ENCODE measurements at places on chromosomes 12 and 14.

DNA sequence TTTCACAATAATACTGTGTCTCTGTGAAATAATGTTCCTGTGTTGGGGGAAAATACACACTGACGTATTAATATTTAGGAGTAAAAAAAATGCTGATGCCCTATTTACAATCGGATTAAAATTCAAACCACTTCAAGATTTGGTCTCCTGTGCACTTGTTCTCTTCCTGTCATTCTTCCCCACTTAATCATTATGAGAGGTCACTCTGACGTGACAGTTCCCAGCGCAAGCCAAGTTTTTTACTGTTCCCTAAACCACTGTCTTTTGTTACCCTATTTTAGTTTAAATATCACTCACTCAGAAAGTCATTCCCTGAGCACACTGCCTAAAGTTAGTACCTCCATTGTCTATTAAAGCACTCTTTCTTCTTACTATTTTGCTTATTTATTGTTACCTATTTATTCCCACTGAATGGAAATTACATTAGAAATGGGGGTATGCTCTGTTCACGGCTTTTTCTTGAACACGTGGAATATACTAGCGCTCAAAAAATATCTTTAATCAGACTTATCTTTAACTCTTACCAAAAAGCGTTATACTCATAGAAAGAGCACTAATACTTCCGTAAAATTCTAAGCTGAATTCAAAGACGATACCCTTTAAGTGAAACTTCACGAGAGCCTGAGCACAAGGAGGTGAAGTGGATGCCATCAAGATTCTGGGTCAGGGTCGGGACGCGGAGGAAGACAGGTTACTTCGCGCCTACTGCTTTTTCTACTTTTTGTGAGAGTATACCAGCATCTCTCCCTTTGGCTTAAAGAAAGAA, 670 bp upstream of the PSMA3 start:
- DNase-seq = no peak

- no peak for DNase-seq
These were observed 666.5 kb downstream of the FLRT2 start for GRCh38 chr14:86196471-86196870.

DNA sequence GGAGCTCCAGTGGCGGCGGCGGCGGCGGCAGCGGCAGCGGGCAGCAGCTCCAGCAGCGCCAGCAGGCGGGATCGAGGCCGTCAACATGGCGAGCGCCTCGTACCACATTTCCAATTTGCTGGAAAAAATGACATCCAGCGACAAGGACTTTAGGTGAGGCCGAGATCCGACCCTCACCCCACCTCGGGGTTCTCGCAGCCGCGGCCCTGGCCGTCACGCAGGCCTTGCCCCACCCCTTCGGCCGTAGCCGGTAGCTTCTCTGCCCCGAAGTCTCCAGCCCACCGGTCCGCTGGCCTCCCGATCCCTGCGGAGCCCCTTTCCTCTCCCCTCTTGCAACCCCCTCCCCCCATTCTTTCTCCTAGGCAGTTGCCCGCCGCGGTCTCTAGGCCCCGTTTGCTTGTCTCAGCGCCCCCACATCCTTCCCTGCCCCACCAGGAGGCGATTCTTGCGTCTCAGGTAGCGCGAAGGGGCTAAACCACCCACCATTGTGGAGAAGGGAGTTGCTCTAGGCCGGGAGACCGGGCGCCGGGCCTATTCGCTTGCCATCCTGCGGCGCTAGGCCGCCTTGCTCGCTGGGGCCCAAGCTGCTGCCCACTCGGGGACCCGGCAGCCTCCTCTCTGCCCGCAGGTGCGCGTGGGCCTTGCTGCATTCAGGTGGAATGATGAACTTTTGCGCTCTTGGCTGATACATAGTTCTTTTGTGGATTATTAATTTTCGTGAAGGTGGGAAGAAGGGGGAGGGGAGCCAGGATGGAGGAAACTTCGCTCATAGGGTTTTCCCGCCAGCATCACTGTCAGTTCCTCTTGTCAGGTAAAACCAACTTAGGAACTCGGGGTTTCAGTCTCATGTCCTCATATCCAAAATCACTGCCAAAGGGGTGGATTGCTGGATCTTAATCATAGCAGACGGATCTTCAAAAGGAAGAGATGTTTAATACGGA, 745 bp downstream of the CAND1 start:
- no peak for DNase-seq

DNA sequence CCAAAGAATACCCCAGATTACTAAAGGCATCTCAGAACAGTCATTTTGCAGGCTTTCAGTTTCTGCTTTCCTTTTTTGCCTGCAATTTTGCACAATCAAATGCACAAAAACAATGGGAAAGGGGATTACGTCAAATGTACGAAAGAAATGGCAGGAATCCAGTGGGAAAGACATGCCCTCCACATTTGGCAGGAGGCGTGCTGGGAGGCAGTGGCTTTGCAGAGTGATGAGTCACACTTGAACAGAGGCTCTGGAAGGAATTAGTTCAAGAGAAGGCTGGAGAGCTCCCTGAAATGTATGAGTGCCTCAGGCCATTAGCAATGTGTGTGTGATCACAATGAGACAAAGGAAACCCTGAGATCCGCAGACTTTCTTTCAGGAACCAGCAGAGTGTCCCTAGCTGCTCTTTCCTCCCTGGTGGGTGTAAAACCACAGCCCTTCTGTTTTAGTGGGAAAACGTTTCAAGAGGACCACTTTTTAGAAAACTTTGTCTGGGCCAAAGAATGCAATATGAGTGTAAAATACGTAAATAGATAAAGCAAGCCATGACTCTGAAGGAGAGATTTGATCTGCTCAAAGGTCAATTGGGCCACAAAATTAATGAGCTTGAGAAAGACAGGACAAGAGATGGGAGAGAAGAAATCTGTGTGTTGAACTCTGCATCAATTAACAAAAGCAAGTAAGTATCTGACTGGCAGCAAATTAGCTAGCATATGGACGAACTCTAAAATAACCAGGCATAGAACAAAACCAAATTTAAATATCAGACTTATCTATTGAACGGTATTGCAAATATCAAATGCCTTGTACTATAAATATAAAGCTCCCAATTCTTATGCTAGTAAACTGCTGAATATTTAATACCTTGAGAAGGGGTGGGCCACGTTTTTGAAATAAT, 155.4 kb upstream of the PDE3A start:
- DNase-seq = peak; percentile 76

- no peak for DNase-seq
These were observed 477.8 kb upstream of the TMPO start for GRCh38 chr12:98037401-98038140.

DNA sequence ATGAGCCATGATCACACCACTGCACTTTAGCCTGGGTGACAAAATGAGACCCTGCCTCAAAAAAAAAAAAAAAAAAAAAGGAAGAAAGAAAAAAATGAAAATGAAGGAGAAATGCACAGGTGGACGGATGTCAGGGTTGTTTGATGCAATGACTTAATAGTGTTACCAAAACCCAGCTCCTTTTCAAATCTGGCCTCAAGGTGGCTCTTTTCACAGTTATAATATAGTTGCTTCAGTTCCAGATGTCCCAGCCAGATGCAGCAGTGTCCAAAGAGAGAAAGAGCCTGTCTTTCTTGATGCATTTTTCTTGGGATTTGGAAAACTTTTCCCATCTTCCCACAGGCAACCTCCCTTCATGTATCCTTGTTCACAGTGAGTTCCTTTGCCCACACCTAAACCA, 36.5 kb downstream of the KCNMB4 start:
- no peak for DNase-seq

GRCh38 chr12:5280086-5280485, 151.8 kb upstream of the NTF3 start:
- no peak for DNase-seq

DNA sequence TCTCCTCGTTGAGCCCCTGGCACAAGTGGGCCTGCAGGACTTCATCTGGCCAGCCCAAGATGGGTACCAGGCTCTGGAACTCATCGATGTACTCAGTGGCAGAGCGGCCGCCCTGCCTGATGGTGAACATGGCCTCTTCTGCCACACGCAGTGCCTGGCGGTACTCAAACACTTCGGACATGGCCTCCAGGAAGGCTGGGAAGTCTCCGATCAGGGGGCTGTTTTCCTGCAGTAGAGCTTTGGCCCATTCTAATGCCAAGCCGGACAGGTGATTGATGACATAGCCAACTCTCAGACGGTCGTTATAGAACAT, 19.8 kb downstream of the RTL1 start:
- no peak for DNase-seq

GRCh38 chr12:90021795-90022440, 313.3 kb upstream of the ATP2B1 start:
- DNase-seq = no peak

- peak; percentile 47 for DNase-seq
These were observed 945 bp upstream of the HIP1R start for GRCh38 chr12:122834104-122834920.

DNA sequence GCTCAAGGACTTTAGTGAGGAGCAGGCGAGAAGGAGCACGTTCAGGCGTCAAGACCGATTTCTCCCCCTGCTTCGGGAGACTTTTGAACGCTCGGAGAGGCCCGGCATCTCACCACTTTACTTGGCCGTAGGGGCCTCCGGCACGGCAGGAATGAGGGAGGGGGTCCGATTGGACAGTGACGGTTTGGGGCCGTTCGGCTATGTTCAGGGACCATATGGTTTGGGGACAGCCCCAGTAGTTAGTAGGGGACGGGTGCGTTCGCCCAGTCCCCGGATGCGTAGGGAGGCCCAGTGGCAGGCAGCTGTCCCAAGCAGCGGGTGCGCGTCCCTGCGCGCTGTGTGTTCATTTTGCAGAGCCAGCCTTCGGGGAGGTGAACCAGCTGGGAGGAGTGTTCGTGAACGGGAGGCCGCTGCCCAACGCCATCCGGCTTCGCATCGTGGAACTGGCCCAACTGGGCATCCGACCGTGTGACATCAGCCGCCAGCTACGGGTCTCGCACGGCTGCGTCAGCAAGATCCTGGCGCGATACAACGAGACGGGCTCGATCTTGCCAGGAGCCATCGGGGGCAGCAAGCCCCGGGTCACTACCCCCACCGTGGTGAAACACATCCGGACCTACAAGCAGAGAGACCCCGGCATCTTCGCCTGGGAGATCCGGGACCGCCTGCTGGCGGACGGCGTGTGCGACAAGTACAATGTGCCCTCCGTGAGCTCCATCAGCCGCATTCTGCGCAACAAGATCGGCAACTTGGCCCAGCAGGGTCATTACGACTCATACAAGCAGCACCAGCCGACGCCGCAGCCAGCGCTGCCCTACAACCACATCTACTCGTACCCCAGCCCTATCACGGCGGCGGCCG, 1.1 kb downstream of the PAX9 start:
- DNase-seq = no peak

DNA sequence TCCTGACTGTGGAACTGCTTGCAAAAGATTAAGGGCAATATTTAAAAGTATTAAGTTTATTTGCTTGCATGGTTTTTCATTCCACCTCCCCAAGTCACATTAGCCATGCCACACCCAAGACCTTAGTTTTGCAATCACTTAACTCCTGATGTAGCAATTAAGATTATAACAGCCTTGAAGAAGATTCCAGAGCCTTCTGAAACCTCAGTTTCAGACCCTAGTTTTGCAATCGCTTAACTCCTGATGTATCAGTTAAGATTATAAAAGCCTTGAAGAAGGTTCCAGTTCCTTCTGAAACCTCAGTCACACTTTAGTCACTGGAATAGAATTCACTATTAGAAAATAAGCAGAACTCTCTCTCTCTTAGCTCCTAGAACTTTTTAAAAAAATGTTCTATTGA, 42.7 kb upstream of the DCN start:
- no peak for DNase-seq

DNA sequence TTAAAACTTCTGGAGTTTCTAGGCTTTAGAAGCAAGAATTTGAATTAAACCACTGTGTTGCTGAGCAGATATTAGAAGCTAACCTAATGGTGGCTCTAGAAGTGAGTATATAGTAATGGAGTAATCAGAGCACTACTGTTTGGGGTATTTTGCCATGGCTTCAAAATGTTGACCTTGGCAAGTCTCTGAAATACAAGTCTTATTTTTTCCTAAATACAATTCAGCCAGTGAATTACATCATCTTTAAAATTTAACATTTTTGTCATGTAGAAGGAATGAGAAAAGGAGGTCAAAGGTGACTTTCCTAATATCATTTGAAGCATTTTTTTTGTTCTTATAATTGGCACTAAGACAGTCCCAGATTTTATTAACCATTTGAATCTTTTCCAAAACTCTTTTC, 25.2 kb downstream of the PMCH start:
- no peak for DNase-seq

- no peak for DNase-seq
These were observed 963 bp downstream of the ATL1 start for GRCh38 chr14:50560931-50561285.

DNA sequence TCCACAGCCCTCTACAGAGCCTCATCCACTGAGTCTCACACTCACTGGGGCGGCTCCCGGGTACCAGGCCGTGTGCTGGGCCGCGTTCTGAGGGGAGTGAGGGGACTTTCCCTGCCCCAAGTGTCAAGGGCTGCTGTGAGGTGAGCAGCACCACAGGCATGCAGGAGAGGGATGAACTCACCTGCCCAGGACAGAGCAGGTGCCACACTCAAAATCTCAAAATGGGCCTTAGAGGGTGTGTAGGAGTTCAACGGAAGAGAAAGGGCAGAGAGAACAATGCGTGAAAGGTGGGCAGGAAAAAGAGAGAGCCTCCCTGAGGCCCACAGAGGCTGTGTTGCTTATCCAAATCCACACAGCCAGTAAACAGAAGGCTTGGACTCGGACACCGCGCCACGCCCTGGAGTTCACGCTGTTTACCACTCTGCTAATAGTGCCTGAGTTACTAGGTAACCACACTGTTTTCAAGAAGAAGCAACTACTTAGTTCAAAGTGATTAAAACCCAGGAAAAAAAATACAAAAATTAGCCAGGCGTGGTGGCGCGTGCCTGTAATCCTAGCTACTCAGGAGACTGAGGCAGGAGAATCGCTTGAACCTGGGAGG, 32.7 kb downstream of the TSPAN11 start:
- DNase-seq = no peak

DNA sequence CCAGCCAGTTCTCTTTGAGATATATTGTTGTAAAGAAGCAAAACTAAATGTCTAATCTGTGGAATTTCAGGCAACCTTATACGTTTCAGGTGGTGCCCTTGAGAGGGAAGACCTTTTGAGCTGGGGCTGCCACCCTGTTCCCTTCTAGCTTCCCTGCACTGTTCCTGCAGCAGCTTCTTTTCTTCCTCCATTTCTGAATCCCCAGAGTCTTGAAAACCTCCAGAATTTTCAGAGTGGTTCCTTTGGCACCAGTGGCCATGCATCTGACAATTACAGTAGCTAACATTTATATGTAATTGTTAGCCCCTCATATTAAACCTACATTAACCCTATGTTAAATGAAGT, 271.3 kb downstream of the ZFP36L1 start:
- no peak for DNase-seq

GRCh38 chr14:101879529-101880336, 84.6 kb upstream of the DYNC1H1 start:
- no peak for DNase-seq

DNA sequence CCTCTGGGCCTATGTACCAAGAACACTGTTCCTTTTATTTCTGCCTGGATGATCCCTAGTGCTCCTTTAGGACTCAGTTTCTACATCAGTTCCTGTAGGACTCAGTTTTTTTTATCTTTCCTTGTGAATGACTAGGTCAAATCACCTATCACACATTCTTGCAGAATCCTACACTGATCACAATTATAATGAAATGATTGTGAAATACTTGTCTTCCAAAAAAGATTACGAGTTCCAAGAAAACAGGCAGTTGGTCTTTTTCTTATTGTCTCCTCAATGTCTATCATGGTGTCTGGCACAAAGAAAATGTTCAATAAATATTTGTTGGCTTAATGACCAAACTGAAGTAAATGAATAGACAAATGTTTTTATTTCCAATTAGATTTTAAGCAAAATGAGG, 95.5 kb upstream of the GARIN6 start:
- DNase-seq = no peak
